ENCODE measurements at places on chromosomes 16 and 17.

- DNase-seq: no peak
These were observed 37.2 kb downstream of the CCDC42 start for GRCh38 chr17:8707332-8708024.

GRCh38 chr16:12215277-12216105, 239.0 kb downstream of the SNX29 start:
- DNase-seq: no peak

- DNase-seq: no peak
These were observed 79.9 kb upstream of the C17orf78 start for GRCh38 chr17:37295888-37296287.

DNA sequence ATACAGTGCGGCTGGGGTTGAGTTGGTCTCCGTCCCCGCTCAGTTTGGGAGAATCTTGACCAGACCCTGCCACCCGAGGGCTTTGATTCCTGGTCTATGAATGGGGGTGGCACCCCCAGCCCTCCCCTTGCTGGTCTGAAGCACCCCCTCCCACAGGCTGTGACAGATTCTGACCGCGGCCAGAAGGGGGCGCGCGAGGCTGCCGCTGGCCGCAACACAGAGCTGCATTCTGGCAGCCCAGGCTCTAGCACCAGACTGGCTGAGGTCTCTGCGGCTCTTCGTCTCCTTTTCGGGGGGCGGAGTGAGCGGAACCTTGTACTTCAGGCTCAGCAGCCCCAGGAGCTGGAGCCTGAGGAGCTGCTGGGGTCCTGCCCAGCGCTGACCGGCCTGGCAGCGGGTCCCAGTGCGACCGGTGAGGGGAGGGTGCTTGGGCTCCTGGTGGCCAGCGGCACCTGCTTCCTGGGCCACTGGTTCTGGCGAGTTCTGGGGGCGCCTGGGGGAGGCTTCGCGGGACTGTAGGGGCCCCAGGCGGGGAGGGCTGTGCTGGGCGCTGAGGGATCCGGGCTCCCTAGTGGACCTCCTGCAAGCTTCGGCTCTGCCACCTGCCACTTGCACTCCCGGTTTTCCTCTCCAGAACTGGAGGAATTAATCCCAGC, 1011.6 kb downstream of the KCNJ18 start:
- DNase-seq: no peak

DNA sequence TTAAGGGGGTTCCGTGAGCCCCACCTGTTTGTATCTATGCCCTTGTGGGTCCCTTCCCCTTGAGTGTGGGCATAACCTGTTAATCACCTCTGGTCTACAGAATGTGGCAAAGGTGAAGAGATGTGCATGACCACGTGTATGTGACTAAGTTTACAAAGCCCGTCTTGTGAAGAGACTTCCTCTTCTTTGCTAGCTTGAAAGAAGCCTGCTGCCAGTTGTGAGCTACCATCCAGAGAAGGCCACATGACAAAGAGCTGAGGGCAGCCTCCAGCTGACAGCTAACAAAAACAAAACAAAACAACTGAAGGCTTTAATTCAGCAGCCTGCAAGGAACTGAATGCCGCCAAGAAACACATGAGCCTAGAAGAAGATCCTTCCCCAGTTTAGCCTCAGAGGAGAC, 112.0 kb downstream of the AXIN2 start:
- no peak for DNase-seq

GRCh38 chr17:82054351-82055022, 2.8 kb downstream of the GPS1 start:
- no peak for DNase-seq

GRCh38 chr17:13297183-13297582, 279.4 kb upstream of the ELAC2 start:
- no peak for DNase-seq

DNA sequence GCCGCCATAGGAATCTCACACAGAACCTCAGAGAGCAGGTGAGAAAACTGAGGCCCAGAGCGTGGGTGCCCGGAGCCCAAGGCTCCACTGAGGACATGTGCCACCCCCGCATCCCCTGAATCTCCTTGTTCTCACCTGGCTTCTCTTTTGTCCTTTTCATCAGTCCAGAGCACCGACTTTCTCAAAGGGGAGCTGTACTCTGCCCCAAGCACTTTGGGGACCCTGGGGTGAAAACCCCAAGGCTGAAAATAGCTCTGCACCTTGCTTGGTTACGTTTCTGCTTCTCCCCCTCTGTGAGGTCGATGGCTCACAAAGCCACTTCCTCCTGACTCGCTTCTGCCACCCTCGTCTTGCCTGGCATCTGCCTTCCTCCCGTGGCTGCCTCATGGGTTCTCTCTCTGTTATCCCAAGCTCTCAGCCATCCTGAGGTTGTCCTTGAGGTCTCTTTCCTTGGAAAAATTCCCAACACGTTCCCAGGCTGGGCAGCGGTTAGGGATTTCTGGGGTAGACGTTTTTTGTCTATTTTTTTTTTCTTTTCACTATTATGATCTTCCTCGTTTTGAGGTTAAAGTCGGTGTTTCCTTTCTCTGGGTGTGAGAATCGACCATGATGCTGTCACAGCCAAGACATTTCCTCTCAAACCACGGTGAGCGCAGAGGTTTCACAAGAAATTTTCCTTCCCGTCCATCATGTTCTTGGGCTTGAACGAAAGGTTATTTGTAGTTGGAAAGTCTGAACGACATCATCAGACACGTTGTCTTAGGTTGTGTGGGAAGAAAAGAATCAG, 37.2 kb downstream of the IRF8 start:
- DNase-seq: peak; percentile 77

DNA sequence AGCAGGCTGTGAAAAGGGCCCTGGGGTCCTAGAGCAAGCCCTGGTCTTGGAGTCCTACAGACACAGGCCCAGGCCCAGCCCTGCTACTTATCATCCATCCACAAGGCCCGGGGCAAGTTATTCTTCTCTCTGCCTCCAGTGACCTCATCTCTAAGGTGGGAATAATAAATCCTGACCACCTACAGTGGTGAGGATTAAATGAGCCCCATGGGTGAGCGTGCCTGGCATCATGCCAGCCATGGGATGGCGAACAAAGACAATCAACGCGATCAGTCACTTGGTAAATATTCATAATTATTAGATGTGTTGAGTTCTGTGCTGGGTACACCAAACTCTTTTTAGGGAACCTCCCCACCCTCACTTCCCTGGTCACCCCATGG, 5.5 kb downstream of the KRT15 start:
- no peak for DNase-seq

DNA sequence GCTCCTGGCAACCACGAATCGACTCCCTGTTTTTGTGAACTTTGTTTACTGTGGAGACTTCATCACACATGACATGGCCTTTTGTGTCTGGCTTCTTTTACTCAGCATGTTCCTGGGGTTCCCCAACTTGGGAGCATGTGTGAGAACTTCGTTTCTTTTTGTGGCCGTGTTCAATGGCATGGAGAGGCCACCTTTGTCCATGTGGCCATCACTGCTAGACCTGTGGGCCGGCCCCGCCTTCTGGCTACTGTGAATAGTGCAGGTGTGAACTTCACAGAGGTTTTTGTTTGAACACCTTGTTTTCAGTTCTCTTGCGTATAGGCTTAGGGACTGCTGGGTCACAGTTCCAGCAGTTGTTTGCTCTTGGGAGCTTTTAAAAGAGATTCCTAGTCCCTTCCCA, 5.7 kb upstream of the SLC38A8 start:
- DNase-seq: no peak

GRCh38 chr16:74104022-74104421, 192.6 kb upstream of the PSMD7 start:
- DNase-seq: no peak

GRCh38 chr16:87851601-87852000, 17.7 kb downstream of the SLC7A5 start:
- no peak for DNase-seq

GRCh38 chr16:71289732-71290062, 495 bp upstream of the CMTR2 start:
- no peak for DNase-seq

GRCh38 chr16:57358527-57359095, at the start of gene CCL22:
Gene CCL22, plus strand, starts transcription at chr16:57358783. Its CDS starts 34 bp downstream, at chr16:57358817.
- DNase-seq: no peak

DNA sequence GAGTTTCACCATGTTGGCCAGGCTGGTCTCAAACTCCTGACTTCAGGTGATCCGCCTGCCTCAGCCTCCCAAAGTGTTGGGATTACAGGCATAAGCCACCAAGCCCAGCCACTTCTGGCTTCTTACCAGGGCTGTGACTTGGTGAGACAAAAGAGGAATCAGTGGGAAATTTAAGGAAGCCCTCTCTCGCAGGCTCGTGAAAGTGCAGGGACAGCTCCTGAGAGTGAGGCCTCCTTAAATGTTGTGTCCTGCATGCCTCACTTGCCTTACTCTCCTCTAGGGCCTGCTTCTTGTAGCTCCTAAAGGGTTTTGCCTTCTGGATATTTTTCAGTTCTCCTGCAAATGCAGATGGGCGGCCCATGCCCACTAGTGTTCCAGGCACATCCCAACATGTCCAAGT, 5.2 kb downstream of the AHSP start:
- DNase-seq: no peak

GRCh38 chr16:31083556-31083955, 5.2 kb downstream of the PRSS53 start:
- no peak for DNase-seq

- DNase-seq: peak; percentile 66
These were observed at the start of gene DDX19B for GRCh38 chr16:70298988-70299938. Gene DDX19B, plus strand, starts transcription at chr16:70299186. Its CDS starts 112 bp downstream, at chr16:70299298.

GRCh38 chr16:74521691-74522090, 85.2 kb downstream of the GLG1 start:
- DNase-seq: no peak

- no peak for DNase-seq
These were observed 115.7 kb downstream of the ZNF423 start for GRCh38 chr16:49740256-49740655.

DNA sequence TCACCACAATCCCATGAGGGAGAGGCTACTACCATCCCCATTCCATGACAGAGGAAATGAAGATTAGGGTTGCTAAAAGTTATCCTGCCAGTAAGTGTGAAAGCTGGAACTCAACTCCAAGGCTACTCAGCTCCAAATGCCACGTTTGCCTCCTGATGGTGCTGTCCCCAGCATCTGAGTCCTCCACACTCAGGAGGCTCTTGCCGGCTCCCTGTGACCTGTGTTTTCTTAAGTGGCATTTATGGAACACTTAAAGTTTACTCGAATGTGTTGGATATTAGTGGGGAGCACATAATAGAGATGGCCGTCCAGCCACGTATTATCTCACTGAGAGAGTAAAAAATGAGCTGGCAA, 267.9 kb downstream of the CBLN1 start:
- DNase-seq: no peak

DNA sequence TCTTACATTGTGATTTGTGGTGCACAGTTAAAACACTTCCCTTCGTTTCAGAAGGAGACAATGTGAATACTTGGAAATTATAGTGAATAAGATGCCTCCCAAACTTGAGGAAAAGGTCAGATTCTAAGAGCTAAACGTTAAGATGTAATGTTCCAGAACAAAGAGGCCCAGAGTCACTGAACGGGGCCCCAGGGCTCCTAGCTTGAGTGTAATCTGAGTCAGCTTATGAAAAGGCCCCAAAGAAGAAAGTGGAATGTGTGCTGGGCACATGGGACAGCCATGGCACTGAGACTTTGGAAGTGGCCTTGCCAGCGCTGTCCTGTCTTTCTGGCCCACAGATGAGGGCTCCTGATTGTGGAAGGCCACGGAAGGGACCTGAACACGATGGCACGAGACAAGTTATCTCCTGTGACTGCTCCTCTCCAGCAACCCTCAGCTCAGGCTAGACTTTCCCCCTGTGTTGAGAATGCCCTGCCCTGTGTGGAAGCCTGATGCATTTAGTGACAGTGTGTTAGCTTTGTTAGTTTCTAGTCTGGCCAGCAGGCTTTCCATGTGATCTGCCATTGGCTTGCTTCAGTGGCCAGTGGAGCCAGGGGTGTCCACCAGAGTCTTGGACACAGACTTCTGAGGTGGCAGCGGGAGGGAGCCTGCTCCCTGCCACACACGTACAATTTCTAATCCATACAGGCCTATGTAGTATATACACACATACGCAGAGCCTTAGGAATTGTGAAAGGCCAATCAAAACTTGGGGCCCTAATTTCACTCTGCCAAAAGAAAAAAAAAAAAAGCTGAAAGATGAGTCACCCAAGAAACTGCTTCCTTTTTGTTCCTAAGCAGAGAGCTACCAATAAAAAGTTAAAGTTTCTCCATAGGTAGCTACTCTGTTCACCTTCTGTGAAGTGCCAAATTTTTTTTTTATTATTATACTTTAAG, 13.1 kb downstream of the SPATA33 start:
- DNase-seq: no peak

- DNase-seq: no peak
These were observed 530 bp upstream of the CCL22 start for GRCh38 chr16:57358086-57358420.

- no peak for DNase-seq
These were observed 13.9 kb upstream of the TBX2 start for GRCh38 chr17:61385577-61386236.

- no peak for DNase-seq
These were observed 126.6 kb upstream of the SDK2 start for GRCh38 chr17:73770849-73771229.

DNA sequence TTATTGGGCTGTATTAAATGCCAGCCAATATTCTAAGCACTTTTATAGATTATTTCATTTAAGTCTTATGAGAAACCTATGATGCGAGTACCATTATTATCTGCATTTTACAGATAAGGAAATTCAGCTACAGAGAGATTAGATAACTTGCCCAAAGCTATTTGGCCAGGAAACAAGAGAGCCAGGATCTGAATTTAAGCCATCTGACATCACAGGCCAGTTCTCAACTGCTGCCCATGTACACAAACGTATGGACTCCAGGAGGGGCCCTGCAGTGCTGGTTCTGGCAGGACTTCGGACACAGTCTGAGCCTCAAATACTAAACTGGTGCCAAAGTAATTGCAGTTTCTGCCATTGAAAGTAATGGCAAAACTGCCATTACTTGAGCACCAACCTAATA, 40.2 kb downstream of the CPPED1 start:
- no peak for DNase-seq

DNA sequence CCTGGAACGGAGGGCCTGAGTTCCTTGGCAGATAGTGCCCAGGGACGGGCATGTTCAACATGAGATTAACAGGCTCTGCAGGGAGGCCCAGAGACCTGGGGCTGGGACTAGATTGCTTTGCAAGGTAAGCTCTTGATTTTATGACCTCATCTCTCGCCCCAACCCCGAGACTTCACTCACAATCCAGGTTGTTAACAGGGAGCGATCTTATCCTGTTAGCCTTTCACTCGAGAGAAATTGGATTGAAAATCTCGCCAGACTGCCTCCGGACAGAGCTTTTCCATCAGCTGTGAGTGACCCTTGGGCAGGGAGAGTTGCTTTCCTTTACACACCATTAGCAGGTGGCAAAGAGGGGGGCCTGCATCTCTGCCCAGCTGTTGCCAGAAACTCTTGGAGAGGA, 521.7 kb upstream of the EEF2KMT start:
- no peak for DNase-seq

DNA sequence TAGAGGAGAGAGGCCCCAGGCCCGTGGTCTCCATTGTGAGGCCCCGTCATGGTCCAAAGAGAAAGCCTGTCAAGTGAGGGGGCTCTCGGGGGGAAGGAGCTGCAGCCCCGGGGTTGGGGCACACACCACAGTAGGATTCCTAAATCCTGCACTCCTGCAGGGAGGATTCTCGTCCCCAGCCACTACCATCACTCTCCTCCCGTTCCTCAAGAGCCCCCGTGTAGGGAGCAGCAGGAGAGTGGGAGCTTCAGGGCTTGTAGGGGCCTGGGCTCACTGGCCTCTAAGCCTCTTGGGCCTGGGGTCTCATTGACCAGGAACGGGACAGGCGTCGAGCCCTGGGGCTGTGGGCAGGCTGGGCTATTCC, 821 bp downstream of the C16orf86 start:
- no peak for DNase-seq
